ENCODE measurements at places on chromosomes 16 and 17.

- H3K4me1 ChIP-seq, result peaks cover 22% of the 10 kb centered on the region
- H3K4me3 ChIP-seq, result no peak overlapping the region
- H3K27me3 ChIP-seq, result no peaks in the 10 kb centered on the region
- H3K27ac ChIP-seq, result no peak overlapping the region
- no peaks in the 10 kb centered on the region for H3K36me3 ChIP-seq
- no peak for DNase-seq
Measured at GRCh38 chr16:89397331-89397861, 93.0 kb downstream of the ANKRD11 start.

GRCh38 chr17:44637066-44637465 lies 19.2 kb upstream of the MEIOC start:
- DNase-seq, result no peak
- H3K4me3 ChIP-seq, result no peak overlapping the region
- no peaks in the 10 kb centered on the region for H3K36me3 ChIP-seq
- no peak overlapping the region for H3K27ac ChIP-seq

- H3K4me3 ChIP-seq, result peak overlapping the region; percentile 72
- peaks cover 22% of the 10 kb centered on the region for H3K4me1 ChIP-seq
- no peaks in the 10 kb centered on the region for H3K27me3 ChIP-seq
- H3K36me3 ChIP-seq, result no peaks in the 10 kb centered on the region
Measured at GRCh38 chr17:78342449-78343186, 17.3 kb downstream of the SOCS3 start.

DNA sequence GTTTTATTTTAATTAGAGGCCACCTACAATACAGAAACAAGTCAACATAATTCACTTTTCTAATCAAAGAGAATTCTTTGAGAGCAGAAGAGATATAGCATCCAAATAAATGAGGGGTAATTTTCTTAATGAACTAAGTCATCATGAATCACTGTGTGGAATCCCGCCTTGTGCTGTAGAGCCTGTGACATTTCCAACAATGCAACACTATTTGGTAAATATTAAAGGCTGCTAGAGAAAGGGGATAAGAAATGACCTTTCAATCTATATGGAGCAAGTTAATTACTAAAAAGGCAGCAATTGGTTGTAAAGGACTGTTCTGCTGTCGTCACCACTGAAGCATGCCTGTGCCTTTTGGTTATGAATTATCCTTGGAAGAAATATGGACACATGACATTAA lies 345.7 kb upstream of the MAF start:
- no peak overlapping the region for H3K27ac ChIP-seq
- no peak overlapping the region for H3K4me3 ChIP-seq
- H3K36me3 ChIP-seq, result no peaks in the 10 kb centered on the region
- no peak for DNase-seq

- no peak overlapping the region for H3K4me3 ChIP-seq
- H3K4me1 ChIP-seq, result no peaks in the 10 kb centered on the region
- no peak for DNase-seq
- peaks cover 51% of the 10 kb centered on the region for H3K36me3 ChIP-seq
- H3K27me3 ChIP-seq, result no peaks in the 10 kb centered on the region
Measured at GRCh38 chr16:71456801-71457200, 5.2 kb downstream of the ZNF23 start.

GRCh38 chr17:18025945-18026776 lies 12.8 kb downstream of the ATPAF2 start:
- no peaks in the 10 kb centered on the region for H3K27me3 ChIP-seq
- peaks cover 9% of the 10 kb centered on the region for H3K36me3 ChIP-seq
- no peak overlapping the region for H3K27ac ChIP-seq
- DNase-seq, result peak; percentile 30
- no peaks in the 10 kb centered on the region for H3K4me1 ChIP-seq
- H3K4me3 ChIP-seq, result no peak overlapping the region

- H3K27ac ChIP-seq, result peak overlapping the region; percentile 15
- H3K27me3 ChIP-seq, result no peaks in the 10 kb centered on the region
- no peaks in the 10 kb centered on the region for H3K4me1 ChIP-seq
- peak overlapping the region; percentile 62 for H3K4me3 ChIP-seq
- DNase-seq, result no peak
- no peaks in the 10 kb centered on the region for H3K36me3 ChIP-seq
Measured at GRCh38 chr17:58330997-58331814, 2.6 kb upstream of the TSPOAP1 start.

DNA sequence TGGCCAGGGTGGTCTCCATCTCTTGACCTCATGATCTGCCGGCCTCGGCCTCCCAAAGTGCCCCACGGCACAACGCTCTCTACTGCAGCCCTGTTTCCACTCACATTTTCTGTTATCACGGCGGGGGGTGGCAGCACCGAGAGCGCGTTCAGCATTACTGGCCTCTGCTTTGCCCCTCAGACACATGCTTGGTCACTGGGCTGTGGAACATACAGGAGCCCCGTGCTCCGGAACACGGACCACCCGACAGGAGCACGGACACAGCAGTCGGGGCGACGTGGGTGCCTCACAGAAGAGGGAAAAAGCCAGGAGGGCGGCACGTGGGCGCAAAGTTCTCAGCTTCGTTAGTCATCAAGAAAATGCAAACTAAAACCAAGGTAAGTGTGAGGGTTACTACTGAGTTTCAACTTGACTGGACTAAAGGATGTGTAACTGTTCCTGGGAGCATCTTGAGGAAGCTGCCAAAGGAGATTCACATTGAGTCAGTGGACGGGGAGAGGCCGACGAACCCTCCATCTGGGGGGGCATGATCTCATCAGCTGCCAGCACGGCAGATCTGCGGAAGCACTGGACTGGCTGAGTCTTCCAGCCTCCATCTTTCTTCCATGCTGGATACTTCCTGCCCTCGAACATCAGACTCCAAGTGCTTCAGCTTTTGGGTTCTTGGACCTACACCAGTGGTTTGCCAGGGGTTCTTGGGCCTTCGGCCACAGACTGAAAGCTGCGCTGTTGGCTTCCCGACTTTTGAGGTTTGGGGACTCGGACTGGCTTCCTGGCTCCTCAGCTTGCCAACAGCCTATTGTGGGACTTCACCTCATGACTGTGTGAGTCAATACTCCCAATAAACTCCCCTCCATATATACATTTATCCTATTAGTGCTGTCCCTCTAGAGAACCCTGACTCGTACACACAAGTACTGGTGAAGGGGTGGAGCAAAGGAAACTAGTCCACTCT lies 106.8 kb downstream of the ZNF778 start:
- H3K27ac ChIP-seq, result peak overlapping the region; percentile 68
- no peaks in the 10 kb centered on the region for H3K27me3 ChIP-seq
- H3K36me3 ChIP-seq, result no peaks in the 10 kb centered on the region
- no peak overlapping the region for H3K4me3 ChIP-seq

- no peaks in the 10 kb centered on the region for H3K4me1 ChIP-seq
- no peak overlapping the region for H3K27ac ChIP-seq
- H3K36me3 ChIP-seq, result peaks cover 28% of the 10 kb centered on the region
Measured at GRCh38 chr16:87712184-87712762, 53.5 kb downstream of the KLHDC4 start.

GRCh38 chr17:81999976-82000802 lies 22.5 kb downstream of the CENPX start:
- DNase-seq, result no peak
- no peak overlapping the region for H3K4me3 ChIP-seq
- H3K27me3 ChIP-seq, result no peaks in the 10 kb centered on the region
- H3K27ac ChIP-seq, result no peak overlapping the region
- peaks cover 13% of the 10 kb centered on the region for H3K36me3 ChIP-seq
- peaks cover 26% of the 10 kb centered on the region for H3K4me1 ChIP-seq

- no peaks in the 10 kb centered on the region for H3K27me3 ChIP-seq
- no peak for DNase-seq
- H3K36me3 ChIP-seq, result no peaks in the 10 kb centered on the region
- no peak overlapping the region for H3K4me3 ChIP-seq
- H3K27ac ChIP-seq, result no peak overlapping the region
Measured at GRCh38 chr16:78520470-78520869, 421.0 kb downstream of the WWOX start.

GRCh38 chr17:17191961-17192381 lies 14.2 kb downstream of the PLD6 start:
- DNase-seq, result no peak
- peaks cover 23% of the 10 kb centered on the region for H3K4me1 ChIP-seq
- peak overlapping the region; percentile 61 for H3K27ac ChIP-seq

DNA sequence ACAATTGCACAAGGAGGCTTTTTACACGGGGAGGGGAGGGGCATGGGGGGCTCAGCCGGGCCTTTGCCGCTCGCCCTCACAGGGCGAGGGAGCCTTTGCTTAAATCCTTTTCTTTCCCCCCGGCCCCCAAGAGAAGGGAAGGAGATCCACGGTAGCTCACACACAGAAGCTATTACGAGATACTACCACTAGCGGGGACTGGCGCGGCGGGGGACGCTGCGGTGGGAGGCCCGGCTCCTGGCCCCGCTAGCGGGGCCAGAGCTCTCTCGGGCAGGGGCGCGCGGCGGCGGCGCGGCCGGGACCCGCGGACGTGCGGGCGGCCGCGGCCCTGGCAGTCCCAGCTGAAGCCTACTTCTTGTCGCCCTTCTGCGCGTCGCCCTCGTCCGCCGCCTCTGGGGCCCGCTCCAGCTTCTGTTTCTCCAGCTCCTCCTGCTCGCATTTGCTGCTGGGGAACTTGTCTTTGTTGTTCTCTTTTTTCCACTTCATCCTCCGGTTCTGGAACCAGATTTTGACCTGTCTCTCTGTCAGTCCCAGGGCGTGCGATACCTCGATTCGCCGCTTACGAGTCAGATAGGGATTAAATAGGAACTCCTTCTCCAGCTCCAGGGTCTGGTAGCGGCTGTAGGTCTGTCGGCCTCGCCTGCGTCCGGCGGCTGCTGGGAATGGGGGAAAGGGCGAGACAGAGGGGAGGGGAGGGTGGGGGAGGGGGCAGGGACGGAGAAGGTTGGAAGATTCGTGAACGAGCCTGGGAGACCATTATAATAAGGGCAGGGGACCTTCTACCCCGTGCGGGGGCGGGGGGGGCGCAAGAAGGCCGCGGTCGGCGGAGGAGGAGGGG lies 2.0 kb downstream of the HOXB8 start:
- H3K27me3 ChIP-seq, result peaks cover 24% of the 10 kb centered on the region
- peak overlapping the region; percentile 69 for H3K4me3 ChIP-seq
- DNase-seq, result no peak
- no peaks in the 10 kb centered on the region for H3K36me3 ChIP-seq
- peaks cover 26% of the 10 kb centered on the region for H3K4me1 ChIP-seq
- peak overlapping the region; percentile 57 for H3K27ac ChIP-seq

- H3K4me3 ChIP-seq, result no peak overlapping the region
- DNase-seq, result no peak
- H3K27me3 ChIP-seq, result no peaks in the 10 kb centered on the region
- H3K4me1 ChIP-seq, result no peaks in the 10 kb centered on the region
Measured at GRCh38 chr16:54487933-54488332, 201.3 kb upstream of the IRX3 start.

DNA sequence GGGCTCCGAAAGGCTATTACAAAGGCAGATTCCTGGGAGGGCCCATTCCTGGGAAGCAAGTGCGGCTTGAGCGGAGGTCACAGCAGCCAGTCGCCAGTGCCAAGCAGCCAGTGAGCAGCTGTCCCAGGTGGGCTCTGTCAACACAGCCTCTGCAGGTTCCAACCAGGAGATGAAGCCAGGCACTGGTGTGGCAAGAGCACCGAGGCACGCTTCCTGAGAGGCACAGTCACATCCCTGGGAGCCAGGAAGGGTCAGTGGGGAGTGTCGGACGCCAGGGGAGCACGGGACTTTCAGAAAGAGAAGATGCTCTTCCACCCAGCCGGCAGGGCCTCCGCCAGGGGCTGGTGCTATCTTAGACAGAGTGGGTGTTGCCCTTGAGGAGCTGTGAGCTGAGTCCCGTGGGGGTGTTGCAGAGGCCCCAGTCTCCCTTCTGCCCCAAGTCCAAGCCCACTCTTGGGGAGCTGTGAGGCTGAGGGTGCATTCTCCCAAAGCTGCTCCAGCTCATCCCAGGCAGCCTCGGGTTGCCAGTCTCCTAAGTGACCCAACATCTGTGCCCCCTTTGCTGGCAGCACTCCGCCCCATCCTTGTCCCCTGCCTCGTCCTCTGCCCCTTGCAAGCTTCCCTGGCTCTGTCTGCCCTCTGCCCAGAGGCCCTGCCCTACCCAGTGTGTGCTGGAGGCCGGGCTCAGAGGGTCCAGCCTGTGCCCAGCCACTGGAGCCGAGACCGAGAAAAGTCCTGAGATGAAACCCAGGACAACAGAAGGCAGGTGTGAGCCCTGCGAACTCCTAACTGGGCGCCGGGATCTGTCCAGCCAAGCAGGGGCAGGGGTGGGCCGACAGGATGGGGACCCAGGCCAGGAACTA lies 6.6 kb downstream of the UBALD1 start:
- H3K27ac ChIP-seq, result no peak overlapping the region
- no peak overlapping the region for H3K4me3 ChIP-seq
- H3K4me1 ChIP-seq, result peaks cover 9% of the 10 kb centered on the region
- no peak for DNase-seq
- no peaks in the 10 kb centered on the region for H3K27me3 ChIP-seq
- peaks cover 19% of the 10 kb centered on the region for H3K36me3 ChIP-seq

- no peak for DNase-seq
- H3K4me1 ChIP-seq, result peaks cover 39% of the 10 kb centered on the region
- no peaks in the 10 kb centered on the region for H3K27me3 ChIP-seq
Measured at GRCh38 chr16:4318451-4318910, 2.6 kb downstream of the GLIS2 start.

- no peak for DNase-seq
- peaks cover 16% of the 10 kb centered on the region for H3K27me3 ChIP-seq
- no peaks in the 10 kb centered on the region for H3K4me1 ChIP-seq
- H3K4me3 ChIP-seq, result no peak overlapping the region
- H3K27ac ChIP-seq, result no peak overlapping the region
Measured at GRCh38 chr16:1922357-1922756, 4.1 kb upstream of the HS3ST6 start.

GRCh38 chr16:50247123-50247905 lies 19.0 kb upstream of the ADCY7 start:
- H3K36me3 ChIP-seq, result no peaks in the 10 kb centered on the region
- H3K4me1 ChIP-seq, result peaks cover 21% of the 10 kb centered on the region
- no peaks in the 10 kb centered on the region for H3K27me3 ChIP-seq
- H3K4me3 ChIP-seq, result no peak overlapping the region
- H3K27ac ChIP-seq, result no peak overlapping the region

GRCh38 chr17:72334205-72334604 lies 213.4 kb downstream of the SOX9 start:
- no peak overlapping the region for H3K4me3 ChIP-seq
- no peaks in the 10 kb centered on the region for H3K4me1 ChIP-seq
- no peak for DNase-seq
- H3K27me3 ChIP-seq, result no peaks in the 10 kb centered on the region

GRCh38 chr17:2517539-2517938 lies 5.9 kb upstream of the METTL16 start:
- no peaks in the 10 kb centered on the region for H3K4me1 ChIP-seq
- no peaks in the 10 kb centered on the region for H3K27me3 ChIP-seq
- no peaks in the 10 kb centered on the region for H3K36me3 ChIP-seq
- no peak overlapping the region for H3K4me3 ChIP-seq
- DNase-seq, result no peak

- H3K36me3 ChIP-seq, result no peaks in the 10 kb centered on the region
- H3K4me3 ChIP-seq, result no peak overlapping the region
Measured at GRCh38 chr17:57311281-57312216, 55.2 kb downstream of the MSI2 start.

- no peak overlapping the region for H3K4me3 ChIP-seq
- no peaks in the 10 kb centered on the region for H3K27me3 ChIP-seq
- H3K4me1 ChIP-seq, result peaks cover 15% of the 10 kb centered on the region
- H3K27ac ChIP-seq, result peak overlapping the region; percentile 74
- DNase-seq, result peak; percentile 83
Measured at GRCh38 chr17:38444151-38444550, 15.9 kb downstream of the ARHGAP23 start.

GRCh38 chr16:87312008-87312407 lies 5.2 kb downstream of the C16orf95 start:
- H3K4me3 ChIP-seq, result no peak overlapping the region
- H3K27ac ChIP-seq, result no peak overlapping the region
